ENCODE measurements at places on chromosomes 6 and 20.

GRCh38 chr6:40331545-40331944 is 255.6 kb downstream of the LRFN2 start:
- DNase-seq, result no peak

GRCh38 chr20:13009682-13010406 is 1.1 kb downstream of the SPTLC3 start:
- no peak for DNase-seq

DNA sequence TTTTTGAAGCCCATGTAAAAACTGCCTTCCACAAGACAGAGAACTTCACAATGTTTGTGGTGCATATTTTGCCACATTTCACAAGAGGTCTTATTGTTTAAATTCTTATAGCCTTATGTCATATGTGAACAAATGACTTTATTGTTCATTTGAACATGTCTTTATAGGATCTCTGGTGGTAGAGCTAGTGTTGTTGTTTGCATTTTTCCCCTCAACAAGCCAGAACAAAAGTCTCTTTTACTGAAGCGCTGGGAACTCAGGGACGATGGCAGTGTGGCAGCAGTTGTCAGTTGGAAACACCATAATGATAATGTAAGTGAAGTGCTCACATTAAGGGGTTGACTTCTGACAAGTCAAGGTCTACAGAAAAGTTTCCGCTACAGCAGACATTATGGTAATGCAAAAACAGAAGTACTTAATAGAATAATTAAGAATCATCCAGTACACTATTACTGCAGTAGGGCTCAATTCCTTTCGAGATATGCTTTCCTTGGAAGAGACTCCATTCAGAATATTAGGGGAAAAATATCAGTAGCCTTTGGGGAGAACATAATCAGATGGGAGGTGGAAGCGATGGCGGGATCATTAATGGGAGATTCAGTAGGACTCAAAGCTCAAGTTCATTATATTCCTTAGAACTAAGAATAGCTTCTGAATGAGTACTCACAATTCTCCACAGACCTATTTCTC is 180.0 kb downstream of the GJA10 start:
- DNase-seq, result no peak

- peak; percentile 54 for DNase-seq
Observed at GRCh38 chr6:134097114-134097707, 44.8 kb upstream of the SLC2A12 start.

- no peak for DNase-seq
Observed at GRCh38 chr6:166469426-166469961, 86.8 kb upstream of the MPC1 start.

DNA sequence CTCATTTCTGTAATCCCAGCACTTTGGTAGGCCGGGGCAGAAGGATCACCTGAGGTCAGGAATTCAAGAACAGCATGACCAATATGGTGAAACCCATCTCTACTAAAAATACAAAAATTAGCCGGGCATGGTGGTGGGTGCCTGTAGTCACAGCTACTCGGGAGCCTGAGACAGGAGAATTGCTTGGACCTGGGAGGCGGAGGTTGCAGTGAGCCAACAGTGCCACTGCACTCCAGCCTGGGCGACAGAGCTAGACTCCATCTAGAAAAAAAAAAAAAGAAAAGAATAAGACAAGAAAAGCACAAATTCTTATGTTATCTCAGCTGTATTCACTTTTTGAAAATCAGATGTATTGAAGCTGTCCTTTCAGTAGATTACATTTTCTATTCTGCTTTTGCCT is 289.4 kb downstream of the GRIK2 start:
- DNase-seq, result no peak

GRCh38 chr6:148566664-148567350 is 180.0 kb upstream of the UST start:
- no peak for DNase-seq

GRCh38 chr20:51227744-51228143 is 204.8 kb upstream of the KCNG1 start:
- DNase-seq, result no peak

- DNase-seq, result no peak
Observed at GRCh38 chr6:126180585-126180984, 159.3 kb upstream of the CENPW start.

GRCh38 chr20:49610691-49611538 is 43.0 kb upstream of the PTGIS start:
- peak; percentile 72 for DNase-seq

DNA sequence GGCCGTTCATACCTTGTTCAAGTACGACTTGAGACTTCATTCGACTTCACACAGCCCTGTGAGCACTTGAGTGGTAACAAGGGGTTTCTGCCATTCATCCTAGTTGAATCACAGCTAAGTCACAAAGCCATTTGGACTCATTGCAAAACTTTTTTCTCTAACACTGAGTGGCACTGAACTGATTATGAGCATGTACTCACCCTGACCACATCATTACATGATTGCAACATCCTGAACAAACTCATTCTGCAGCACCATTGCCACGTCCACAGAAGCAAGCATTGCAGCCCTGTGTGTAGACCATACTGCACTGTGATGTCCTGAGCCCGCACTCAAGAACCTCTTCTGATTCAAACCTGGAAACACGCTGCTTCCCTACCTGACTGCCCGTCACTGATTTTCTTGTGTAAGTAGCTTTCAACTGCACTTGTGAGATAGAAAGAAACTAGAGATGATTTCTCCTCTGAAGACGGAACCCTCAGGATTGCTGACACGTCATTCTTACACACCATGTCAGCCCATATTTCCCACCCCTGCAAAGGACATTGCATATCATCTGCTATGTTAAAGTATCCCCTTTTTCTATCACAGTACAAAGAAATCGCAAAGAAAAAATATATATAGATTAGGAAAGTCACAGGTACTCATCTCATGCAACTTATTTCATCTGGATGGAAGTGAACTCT is 81.6 kb downstream of the C6orf118 start:
- DNase-seq, result no peak

- no peak for DNase-seq
Observed at GRCh38 chr6:169619650-169620049, 82.2 kb downstream of the WDR27 start.

DNA sequence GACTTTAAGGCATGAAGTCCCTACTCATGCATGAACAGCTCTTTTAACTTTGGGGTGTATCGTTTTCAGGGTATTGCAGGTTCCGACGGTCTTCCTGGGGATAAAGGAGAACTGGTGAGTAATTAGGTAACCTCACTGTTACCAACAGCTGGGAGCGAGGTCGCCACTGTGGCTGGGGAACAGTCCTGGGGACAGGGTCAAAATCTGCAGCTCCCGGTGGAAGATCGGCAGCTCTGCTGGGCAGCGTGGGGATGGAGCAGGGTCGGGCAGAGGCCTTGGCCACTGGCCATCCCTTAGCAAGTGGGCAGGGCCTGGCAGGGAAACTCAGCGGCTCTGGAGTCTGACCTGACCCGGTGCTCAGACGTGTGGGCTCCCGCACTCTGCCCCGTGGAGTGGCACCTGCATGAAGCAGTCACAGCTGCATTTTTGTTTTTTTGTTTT is 16.1 kb downstream of the COL9A3 start:
- DNase-seq, result no peak

GRCh38 chr6:63121166-63121565 is 90.1 kb upstream of the FKBP1C start:
- no peak for DNase-seq

- DNase-seq, result no peak
Observed at GRCh38 chr6:104566411-104566810, 293.3 kb downstream of the HACE1 start.

DNA sequence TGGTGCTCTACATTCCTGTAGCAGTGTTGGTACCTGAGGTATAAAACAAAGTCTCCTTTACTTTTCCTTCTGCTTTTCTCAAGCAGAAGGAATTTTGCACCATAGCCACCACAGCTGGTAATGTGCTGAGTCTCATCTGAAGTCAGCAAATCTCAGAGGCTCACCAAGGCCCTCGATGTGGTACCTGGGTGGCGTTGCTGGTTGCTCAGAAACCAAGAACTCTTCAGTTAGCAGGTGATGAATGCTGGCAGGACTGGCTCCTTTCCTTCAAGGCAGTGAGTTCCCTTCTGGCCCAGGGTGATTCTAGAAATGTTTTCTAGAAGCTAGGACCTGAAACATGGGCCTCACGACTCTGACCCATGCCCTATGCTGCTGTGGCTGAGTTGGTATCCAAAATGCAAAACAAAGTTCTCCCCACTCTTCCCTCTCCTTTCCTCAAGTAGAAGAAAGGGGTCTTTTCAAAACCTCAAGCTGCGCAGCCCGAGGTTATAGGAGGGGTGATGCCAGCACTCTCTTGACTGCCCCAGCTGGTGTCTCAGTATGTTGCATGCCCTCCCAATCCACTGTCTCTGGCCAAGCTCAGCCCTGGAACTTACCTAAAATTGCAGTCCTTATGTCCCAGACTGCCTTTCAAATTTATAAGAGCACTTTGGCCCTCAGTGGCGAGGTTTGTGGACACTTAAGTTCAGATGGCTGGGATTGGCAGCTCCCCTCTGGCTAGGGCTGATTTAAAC is 592.3 kb downstream of the FRK start:
- no peak for DNase-seq

DNA sequence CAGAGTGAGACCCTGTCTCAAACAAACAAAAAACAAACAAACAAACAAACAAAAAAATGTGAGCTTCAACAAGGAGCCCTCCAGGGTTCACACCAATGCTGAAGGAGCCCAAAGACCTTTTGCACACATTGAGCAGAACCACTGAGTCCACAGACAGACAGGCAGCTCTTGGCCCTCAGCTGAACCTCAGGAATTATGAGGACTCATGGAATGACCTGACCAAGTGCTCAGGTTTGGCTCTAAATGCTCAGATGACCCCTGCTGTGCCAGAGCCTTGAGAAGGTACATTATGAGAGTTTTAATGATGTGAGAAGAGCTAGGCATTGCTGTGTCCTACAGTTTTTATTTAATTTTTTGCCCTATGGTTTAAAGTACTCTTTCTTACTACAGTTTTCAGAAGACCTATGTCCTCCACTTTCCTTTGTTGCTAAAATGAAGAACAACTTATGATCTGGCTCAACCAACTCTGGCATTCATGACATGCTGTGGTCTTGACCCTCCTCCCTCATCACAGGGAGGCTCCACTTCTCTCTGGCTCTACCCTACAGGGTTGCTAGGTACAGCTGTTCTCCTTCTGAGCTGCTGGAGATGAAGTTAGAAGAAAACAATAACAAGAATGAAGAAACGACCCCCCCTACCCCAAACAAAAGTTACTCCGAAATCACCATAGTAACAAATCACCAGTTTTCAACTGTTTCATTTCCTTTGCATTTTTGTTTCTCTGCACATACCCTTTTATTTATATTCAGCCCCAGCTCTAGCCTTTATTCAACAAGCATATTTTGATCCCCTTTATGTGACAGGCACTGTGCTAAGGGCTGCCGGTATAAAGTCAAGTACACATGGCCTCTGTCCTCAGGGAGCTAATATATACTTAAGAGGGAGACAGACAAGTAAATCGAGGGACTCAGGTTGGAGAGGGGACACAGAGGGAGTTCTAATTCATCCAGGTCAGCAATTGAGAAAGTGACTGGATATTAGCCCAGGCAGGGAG is 128.7 kb upstream of the TRAF3IP2 start:
- no peak for DNase-seq

DNA sequence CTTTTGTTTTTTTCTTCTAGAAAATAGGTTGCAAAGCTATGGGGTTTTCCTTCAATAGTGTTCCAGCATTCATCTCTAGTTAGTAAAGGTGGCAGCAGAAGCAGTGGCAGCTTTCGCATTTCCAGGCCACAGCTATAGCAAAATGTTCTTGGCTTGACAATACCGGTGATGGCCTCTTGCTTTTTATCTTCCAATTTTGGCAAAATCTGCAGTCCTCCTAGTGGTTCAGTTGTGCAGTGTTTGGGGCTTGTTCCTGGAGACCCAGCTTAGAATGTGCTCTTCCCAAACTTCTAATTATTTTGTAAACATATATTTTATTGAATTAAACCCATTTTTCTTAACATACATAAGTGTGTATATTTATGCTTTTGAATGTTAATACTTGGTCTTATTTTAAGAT is 370.6 kb upstream of the MAN1A1 start:
- DNase-seq, result no peak

- DNase-seq, result no peak
Observed at GRCh38 chr6:131309437-131309836, 174.2 kb downstream of the AKAP7 start.

DNA sequence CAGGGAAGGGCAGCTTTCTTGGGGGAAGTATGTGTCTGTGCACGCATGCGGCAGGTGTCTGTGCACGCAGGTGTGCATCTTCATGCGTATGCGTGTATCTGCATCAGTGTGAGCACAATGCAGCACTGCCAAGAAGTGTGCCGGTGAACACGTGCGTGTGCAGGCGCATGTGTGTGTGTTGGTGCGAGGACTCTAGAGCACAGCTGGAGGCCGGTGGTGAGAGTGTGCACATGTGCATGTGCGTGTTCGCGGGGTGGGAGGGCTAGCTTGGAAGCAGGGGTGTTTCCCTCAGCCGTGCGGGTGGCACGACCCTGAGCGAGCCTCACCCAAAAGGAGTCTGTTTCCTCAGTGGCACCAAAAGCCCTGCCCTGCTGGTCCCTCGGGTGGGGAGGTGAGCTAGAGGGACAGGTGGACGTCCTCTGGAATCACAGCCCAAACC is 7.5 kb downstream of the SLC17A9 start:
- no peak for DNase-seq

DNA sequence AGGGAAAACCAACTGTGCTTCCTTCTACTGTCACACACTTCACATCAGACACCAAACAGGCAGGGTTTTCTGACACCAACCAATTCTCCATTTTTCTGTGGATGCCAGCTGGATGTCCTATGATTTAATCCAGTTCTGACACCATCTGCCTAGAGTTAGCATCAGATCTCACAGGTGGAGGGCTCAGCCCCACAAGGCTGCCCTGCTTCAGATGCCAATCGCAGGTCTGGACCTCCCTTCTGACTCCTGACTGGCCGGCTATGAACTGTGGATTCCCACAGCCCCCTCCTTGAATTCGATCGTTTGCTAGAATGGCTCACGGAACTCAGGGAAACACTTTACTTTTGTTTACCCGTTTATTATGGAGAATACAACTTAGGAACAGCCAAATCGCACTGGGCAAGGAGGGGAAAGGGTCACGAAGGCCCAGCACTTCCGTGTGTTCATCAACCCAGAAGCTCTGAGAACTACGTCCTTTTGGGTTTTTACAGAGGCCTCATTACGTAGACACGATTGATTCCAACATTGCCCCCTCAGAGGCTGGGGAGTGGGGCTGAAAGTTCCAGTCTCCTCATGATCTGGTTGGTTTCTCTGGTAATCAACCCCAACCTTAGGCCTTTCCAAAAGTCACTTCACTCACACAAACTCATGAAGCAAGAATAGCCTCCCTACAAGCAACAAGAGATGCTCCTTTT is 25.4 kb upstream of the MAS1 start:
- no peak for DNase-seq

DNA sequence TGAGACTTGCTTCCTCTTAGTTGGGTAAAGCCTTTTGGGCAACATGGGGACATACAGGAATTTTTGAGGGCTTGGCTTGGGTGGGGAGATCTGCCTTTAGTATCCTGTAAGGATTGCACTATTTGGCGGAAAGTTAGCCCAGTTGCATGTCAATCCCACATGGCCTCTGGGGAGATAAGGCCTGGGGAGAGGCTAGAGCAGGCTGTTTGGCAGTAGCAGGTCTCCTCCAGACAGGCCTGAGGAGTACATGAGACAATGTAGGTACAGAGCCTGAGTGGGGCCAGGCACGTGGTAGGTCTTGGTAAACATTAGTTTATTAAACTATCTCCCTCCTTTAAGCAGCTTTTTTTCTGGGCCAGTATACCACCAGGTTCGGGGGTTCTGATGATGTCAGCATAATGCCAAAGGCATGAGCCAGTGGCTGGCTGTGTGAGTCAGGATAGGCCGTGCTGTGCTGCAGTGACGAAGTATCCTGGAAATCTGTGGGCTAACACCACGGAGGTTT is 147.9 kb downstream of the VEGFA start:
- DNase-seq, result no peak
